ENCODE measurements at places on chromosomes 7 and 10.

DNA sequence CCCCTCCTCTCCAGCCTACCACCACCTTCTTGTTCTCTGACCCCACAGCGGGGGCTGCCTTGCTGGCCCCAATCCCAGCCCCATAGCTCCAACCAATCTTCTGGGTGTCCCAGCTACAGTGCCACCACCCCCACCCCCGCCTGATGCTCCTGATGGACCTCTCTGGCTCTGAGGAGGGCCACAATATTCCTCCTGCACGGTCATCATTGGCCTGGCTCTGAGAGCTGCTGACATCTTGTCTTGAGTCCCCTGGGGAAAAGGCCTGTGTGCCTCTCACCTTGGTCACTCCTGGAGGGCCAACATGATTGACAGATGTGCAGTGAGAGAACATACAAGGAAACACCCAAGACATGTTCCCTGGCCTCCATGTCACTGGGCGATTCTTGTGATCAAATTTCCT lies 7.6 kb downstream of the GDF2 start:
- DNase-seq: no peak

DNA sequence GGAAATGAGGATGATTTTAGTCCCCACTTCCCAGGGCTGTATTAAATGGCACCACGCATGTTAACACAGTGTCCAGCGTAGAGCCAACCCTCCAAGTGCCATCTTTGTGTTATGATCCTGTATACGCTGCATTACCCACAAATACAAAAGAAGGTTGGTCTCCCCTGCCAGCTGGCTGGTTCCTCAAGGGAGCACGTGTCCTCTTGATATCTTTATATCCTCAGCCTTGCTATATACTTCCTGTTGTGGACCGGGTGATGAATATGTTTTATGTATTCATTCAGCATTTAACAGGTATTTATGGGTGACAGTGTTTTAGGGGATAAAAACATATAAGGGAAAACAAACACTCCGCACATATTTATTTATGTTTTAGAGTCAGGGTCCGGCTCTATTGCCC lies 23.2 kb upstream of the PRRT4 start:
- DNase-seq: no peak

DNA sequence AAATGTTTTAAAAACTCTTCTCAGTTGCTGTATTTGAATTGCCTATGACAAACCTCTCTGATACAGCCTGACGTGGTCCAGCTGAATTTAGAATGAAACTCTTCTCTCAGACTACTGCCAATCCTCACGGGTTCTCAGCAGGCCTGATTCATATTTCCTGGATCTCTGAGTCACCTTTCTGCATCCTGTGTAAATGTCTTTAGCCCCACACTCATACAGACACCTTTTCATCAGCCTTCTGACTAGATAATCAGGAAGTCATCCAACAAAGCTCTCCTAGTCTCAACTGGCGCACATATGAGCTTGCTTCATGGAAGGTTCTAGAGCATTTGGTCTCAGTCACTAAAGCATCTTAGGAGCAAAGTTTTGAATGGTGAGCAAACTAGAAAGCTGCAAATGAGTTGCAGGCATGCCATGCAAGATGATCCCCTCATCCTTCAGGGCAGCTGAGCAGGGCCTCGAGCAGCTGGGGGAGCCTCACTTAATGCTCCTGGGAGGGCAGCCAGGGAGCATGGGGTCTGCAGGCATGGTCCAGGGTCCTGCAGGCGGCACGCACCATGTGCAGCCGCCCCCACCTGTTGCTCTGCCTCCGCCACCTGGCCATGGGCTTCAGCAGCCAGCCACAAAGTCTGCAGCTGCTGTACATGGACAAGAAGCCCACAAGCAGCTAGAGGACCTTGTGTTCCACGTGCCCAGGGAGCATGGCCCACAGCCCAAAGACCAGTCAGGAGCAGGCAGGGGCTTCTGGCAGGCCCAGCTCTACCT lies 182.8 kb downstream of the ARHGAP12 start:
- peak; percentile 28 for DNase-seq

GRCh38 chr7:157572622-157573021 lies 235.8 kb downstream of the DNAJB6 start:
- no peak for DNase-seq

GRCh38 chr10:126598009-126598408 lies 72.5 kb downstream of the C10orf90 start:
- DNase-seq: peak; percentile 69

DNA sequence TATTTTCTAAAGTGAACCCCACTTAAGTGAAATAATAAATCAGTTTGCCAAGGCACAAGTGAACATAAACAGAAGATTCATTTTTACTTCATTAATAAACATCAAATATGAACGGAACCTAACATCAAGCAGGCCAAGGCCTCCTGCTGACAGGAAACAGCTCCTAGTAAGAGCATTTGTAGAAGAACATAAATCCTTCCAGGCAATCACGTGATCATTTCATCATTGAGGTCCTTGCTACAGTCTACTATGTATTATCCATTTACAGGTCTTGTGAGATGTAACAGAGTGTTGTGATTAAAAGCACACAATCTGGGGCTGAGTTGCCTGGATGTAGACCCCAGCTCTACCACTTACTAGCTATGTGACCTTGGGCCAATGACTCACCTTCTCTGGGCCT lies 70.6 kb downstream of the CALD1 start:
- DNase-seq: no peak

- DNase-seq: no peak
These were observed 3.0 kb downstream of the DLX6 start for GRCh38 chr7:97008275-97008917.

DNA sequence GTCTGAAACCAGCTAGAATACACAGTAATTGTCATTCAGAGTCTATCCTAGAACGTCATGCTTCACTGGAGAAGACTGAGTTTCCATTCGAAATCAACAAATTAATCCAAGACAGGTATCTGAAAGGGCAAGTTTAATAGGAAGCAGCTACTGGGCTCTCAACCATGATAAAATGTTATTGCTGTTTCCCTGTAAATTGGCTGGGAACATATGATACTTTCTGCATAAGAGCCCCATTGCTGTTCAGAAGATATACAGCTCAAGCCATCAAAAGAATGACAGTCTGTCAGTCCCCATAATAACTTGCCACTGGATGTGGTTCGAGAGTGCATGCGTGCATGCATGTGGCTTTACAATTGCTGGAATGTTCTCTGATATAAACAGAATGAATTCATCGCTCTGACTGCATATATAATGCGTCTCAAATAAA lies 129.0 kb downstream of the HIBADH start:
- no peak for DNase-seq

DNA sequence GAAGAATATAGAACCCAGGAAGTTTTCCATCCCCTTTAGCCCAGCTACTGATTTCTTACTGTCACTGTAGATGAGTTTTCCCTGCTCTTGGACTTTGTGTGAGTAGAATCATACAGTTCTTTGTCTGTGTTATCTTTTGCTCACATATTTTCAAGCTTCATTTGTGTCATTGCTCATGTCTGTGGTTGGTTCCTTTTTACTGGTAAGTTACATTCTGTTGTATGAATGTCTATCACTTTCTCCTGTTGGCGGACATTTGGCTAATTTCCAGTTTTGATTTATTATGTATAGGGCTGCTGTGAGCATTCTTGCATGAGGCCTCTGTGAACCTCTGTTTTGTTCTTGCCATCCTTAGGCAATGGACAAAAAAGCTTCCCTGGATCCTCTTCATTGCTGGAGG lies 5.3 kb downstream of the GLRX3 start:
- no peak for DNase-seq

- DNase-seq: no peak
These were observed at the start of gene ABCB4 for GRCh38 chr7:87475359-87476178. Gene ABCB4 (minus strand): TSS chr7:87475680. CDS start chr7:87475465, 215 bp downstream.

GRCh38 chr10:22552888-22553378 lies 161.4 kb downstream of the PIP4K2A start:
- DNase-seq: no peak

GRCh38 chr7:5170251-5170650 lies 19.8 kb upstream of the WIPI2 start:
- DNase-seq: no peak

DNA sequence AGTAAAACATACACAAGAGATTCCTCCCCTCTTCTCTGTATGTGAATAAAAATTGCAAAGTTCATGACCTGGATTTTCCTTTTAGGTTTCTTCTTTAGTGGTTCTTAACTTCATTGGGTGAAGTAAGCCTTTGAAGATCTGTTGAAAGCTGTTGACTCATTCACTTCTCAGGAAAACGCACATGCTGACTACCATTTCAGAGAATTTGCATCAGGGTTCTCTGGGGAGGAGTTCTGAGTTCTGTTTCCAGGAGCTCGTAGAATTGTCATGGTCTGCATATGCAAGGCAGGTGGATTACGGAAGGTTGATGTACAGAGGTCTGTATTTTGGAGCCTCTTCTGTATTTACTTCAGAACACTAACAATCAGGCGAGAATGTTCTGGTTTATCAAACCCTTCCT lies 962 bp upstream of the SLC26A4 start:
- peak; percentile 73 for DNase-seq

DNA sequence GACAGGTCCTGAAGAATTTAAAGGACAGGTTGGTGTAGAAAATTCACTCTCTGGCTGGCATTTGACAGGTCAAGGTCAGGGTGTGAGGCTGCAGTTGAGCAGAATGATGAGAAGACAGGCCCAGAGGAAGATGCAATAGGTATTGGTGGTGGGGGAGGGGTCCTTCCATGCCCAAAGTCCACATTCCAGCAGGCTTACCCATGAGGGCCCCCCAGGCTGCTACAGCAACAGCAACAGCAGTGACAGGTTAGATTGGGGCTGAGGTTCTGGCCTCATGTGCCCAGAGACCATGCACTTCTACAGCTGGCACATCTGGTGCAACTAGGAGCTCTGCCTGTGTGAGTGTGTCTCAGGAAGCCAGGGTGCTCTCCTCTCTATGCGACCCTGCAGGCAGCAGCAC lies 223.5 kb upstream of the GHITM start:
- DNase-seq: no peak

DNA sequence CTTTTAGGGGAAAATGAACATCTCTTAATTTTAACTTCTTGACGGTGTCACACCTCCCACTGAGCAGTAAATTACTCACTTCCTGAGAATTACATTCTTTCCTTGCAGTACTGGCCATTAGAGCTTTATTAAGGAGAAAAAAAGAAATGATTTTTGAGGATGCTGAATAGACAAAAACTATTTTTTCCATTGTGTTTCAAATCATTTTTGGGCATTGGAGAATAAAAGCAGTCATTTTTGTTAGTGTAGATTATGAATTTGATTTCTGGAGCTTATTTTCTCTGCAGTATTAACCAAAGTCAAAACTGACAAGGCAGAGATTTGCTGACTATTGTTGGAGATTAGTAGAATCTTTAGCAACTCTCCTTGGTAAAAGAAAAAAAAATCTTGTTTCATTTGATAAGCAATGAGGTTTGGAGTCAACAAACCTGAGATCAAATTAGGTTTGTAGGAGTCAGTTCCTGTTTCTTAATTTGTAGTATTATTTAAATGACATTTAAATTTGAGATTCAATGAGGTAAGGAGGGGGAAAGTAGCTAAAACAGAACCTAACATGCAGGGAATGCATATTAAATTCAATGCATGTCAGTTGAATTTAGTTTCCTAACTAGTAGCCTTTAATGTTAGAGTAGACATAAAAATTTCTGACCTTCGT lies 70.6 kb downstream of the AP3M1 start:
- DNase-seq: no peak

DNA sequence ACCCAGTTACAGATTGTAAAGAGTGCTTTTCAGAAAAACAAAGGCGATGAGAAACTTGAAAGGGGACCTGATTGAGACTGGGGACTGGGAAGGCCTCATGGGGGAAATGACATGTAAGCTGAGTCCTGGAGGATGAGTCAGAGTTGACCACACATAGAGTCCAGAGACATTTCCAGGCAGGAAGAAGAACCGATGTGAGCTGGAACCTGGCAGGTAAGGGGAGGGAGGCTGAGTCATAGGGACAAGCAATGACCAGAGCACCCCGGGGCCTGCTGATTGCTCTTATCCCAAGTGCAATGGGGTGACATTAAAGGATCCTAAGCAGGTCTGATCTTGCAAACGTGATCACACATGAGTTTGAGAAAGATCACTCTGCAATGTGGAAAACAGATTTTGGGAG lies 11.7 kb downstream of the TLL2 start:
- DNase-seq: no peak
